ENCODE measurements at places on chromosomes 2 and 18.

GRCh38 chr18:67266246-67267237, 250.0 kb downstream of the DSEL start:
- peak; percentile 71 for DNase-seq

- DNase-seq, result no peak
These were observed 23.7 kb downstream of the TRAF3IP1 start for GRCh38 chr2:238344035-238344434.

DNA sequence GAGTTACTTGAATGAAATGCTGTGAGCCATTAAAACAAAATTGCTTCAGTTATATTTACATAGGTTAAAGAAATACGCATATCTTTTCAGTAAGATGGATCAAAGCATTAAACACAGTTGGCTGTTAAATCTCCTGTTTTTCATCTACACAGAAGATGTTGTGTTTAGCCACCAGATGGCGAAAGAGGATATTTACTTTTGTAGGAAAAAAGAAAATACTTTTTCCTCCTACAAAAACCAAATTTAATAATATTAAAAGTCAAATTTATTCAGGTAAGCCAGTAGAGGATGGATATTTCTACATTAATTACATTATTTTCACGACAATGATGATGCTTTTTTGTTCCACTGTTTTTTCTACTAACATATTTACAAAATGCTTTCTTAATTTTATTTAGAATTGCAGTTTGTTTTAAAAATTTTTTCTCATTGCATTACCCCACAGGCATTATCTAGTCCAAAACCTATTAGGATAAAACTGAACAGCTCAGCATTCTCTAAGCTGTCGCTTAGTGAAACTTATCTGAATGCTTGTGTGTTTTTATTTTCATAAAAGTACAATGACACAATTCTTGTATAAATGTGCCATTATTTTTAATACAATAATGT, 173.7 kb downstream of the ASXL3 start:
- peak; percentile 18 for DNase-seq

DNA sequence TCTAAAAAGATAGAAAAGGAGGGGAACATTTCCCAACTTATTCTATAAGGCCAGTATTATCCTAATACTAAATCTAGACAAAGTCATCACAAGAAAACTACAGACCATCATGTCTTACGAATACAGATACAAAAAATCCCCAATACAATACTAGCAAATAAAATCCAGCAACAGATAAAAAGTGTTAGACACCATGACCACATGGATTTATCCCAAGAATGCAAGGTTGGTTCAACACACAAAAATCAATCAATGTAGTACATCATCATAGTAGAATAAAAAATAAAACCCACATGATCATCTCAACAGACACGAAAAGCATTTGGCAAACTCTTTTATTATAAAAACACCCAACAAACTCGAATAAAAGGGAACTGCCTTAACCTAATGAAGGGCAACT, 18.5 kb downstream of the SLC66A2 start:
- DNase-seq, result no peak

GRCh38 chr2:233691443-233692433, 952 bp upstream of the UGT1A6 start:
- no peak for DNase-seq

DNA sequence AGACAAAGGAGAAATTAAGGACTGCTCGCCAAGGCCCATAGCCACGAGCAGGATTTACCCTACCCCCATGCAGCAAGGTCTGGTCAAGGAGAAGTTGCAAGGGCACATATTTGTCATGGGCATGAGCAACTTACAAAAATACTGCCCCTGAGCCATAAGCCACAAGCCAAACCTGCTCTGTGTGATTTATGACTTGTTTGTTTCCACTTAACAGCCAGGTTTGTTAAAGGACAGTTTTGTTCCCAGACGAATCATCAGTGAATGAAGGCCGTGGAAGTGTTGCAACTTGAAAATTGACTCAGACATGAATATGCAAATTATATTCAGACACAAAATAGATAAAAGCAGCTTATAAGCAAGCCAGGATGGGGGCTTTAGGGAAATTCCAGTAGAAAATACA, 31.3 kb upstream of the EVA1A start:
- DNase-seq, result peak; percentile 79

- DNase-seq, result no peak
These were observed 139.1 kb upstream of the SKOR2 start for GRCh38 chr18:47390410-47391024.

DNA sequence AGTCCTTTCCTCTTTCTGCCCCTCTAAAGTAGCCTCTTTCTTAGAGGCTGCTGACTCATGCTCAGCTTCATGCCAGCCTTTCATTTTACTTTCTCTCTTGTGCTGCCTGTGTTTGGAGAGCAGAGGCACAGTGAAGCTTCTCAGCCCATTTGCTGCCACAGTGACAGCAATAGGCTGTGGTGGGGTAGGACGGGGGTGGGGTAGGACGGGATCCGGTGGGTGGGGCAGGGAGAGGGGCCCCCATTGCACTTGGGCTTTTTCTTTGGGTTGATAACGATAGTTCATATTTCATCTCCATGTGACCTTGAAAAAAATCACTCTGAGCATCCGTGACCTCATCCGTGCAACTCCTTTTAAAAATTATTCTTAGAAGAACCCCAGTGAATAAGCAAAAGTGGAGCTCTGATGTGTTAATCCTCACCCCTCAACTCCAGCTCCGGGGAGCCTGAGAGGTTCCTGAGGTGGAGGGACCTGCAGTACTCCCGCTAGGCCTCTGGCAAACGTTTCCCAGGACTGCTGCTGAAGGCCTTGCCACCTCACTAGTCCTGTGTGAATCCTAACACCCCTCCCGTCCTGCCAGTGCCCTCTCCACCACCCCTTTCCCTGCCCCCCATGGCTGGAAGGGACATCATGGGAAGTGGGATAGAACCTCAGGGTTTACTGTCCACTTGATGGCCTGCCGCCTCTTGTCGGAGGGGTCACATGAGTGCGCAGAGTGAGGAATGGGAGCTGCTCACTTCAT, 70.8 kb downstream of the INPP4A start:
- DNase-seq, result peak; percentile 26

DNA sequence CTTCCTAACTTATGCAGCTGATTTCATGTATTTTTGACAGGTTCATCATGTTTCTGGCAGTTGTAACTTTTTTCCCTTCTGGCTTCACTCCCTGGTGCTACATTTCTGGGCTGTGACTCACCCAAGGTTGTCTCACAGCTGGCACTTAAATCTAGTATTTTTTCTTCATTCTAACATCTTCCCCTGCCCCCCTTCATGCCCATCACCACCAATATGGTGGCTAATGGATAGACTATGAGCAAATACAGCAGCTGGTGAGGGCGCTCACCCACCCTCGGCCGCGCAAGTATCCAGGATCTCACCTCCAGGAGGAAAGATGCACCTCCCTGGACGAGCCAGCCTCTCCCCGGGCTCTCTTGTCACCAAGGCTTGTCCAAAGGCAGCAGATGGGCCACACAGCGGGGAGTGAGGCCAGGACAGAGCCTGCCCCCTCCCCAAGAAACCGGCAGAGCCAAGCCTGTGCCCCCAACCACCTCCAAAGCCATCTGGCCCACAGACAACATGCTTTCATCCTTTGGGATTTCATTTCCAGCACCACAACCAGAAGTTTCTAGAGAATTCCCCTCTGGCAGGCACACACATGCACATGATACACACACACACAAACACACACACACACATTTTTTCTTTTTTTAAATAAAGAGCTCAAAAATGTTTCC, 39.1 kb downstream of the ATOH8 start:
- DNase-seq, result peak; percentile 86

DNA sequence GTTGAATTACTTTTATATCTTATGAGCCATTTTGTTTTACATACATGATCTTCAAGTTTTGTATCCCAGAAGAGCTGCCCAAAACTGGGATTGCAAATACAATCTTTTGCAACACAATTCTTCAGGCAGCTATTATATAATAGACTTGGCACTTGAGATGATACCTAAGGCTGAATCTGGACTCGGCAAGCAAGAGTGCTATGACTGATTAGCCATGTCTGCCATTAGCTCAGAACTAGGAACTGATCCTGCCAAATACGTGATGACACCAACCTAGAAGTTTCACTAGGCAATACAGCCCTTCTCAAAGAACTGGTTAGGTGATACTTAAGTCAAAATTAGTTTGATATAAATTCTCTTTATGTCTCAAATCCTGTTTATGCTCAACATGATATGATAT, 619.6 kb downstream of the CPS1 start:
- DNase-seq, result no peak
